ENCODE measurements at places on chromosomes 1 and 21. TPM values are rescaled to one million over a fixed set of nuclear protein-coding genes. Genes with fewer than 3 reads are reported as not detected.

Gene FUCA1
- total RNA-seq = 60.6 TPM

- no peak for DNase-seq
- H3K27me3 ChIP-seq = peaks cover 62% of the 10 kb centered on the region
- H3K4me3 ChIP-seq = no peak overlapping the region
- H3K4me1 ChIP-seq = peaks cover 7% of the 10 kb centered on the region
- H3K27ac ChIP-seq = no peak overlapping the region
Observed at GRCh38 chr1:12067900-12068821, 5.1 kb downstream of the TNFRSF8 start.

DNA sequence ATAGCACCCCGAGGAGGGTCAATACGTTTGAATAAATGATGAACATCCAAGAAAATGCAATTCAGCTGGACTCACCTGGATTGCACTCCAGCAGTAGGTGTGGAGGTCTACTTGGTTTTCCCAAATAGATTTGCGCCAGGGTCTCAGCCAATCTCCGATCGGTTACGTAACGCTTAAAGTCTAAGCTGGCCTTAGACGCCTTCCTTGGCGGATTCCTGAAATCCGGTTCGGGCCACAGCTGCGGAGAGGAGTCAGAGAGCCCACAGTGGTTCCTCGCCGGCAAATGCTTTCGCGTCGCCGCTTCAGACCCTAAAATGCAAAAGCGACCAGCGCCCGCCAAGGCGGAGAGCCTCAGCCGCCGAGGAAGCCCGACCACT is 322 bp downstream of the TFB2M start:
- no peak for DNase-seq
- peaks cover 5% of the 10 kb centered on the region for H3K36me3 ChIP-seq
- H3K27me3 ChIP-seq = no peaks in the 10 kb centered on the region
- H3K4me1 ChIP-seq = peaks cover 55% of the 10 kb centered on the region
- H3K4me3 ChIP-seq = peak overlapping the region; percentile 79

Gene KIF17
- 21.1 TPM for total RNA-seq

DNA sequence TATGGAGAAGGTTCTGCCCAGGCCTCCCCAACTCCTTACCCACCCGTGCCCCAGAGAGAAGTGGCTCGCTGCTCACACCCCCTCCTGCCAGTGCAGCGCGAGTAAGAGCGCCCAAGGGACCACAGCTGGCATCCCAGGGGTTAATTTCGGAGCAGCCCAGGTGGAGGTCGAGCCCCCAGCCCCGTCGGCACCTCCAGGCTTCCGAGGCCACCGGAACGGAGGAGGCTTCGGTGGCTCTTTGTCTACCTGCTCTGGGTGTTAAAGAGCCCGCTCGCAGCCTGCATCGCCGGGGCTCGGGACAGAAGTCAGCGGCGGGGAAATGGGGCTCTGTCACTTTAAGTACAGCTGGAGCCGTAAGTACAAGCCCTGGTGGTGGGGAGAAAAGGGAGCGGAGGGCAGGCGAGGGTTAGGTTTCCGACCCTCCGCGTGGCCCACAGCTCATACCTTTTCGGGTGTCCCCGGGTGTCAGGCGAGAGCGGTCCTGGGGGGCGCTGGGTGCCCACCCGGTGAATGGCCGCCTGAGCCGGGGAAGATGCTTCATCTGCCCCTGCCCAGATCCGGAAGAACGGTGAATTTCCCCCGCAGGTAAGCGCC is 89.4 kb upstream of the IPO9 start:
- DNase-seq = peak; percentile 83
- peak overlapping the region; percentile 70 for H3K4me3 ChIP-seq
- peak overlapping the region; percentile 79 for H3K27ac ChIP-seq

Gene EPS8L3
- total RNA-seq = 228 TPM

Gene NUF2
- total RNA-seq = 28.5 TPM

- no peaks in the 10 kb centered on the region for H3K36me3 ChIP-seq
- no peak overlapping the region for H3K27ac ChIP-seq
- no peak for DNase-seq
- H3K27me3 ChIP-seq = no peaks in the 10 kb centered on the region
Observed at GRCh38 chr1:223515926-223516325, 122.7 kb downstream of the CCDC185 start.

- no peaks in the 10 kb centered on the region for H3K4me1 ChIP-seq
- H3K36me3 ChIP-seq = peaks cover 3% of the 10 kb centered on the region
- no peaks in the 10 kb centered on the region for H3K27me3 ChIP-seq
- no peak for DNase-seq
Observed at GRCh38 chr1:167987174-167987573, 50.3 kb upstream of the MPC2 start.

DNA sequence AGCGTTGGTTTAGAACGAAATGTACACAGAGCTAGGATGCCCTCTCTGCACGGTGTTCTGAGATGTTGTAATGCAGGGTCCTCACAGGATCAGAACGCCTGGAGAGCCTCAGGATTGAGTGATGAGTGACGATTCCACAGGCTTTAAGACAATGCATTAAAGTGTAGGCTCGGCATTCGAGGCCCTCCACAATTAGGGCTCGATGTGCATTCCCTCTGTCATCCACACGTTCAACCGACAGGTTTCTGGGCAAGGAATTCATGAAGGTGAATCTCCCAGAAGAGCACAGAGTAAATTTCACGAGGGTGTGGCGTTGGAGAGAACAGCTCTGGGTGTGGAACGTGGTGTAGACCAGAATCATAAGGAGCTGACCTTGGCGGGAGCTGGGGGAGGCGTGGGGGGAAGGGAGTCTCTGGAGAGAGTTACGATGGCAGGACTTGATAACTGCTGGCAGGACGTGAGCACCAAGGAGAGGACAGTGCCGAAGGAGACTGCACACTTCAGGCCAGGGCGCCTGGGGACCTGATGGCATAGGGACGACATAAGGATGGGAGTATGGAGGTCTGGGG is 51.0 kb upstream of the EFHD2 start:
- no peak overlapping the region for H3K4me3 ChIP-seq
- no peak overlapping the region for H3K27ac ChIP-seq
- DNase-seq = peak; percentile 35
- H3K4me1 ChIP-seq = no peaks in the 10 kb centered on the region
- no peaks in the 10 kb centered on the region for H3K27me3 ChIP-seq
- no peaks in the 10 kb centered on the region for H3K36me3 ChIP-seq

GRCh38 chr1:160104486-160104885 is 6.1 kb upstream of the IGSF8 start:
- peaks cover 18% of the 10 kb centered on the region for H3K4me1 ChIP-seq
- no peaks in the 10 kb centered on the region for H3K36me3 ChIP-seq
- peak overlapping the region; percentile 97 for H3K27ac ChIP-seq

Gene TFAP2E
- not detected for total RNA-seq

DNA sequence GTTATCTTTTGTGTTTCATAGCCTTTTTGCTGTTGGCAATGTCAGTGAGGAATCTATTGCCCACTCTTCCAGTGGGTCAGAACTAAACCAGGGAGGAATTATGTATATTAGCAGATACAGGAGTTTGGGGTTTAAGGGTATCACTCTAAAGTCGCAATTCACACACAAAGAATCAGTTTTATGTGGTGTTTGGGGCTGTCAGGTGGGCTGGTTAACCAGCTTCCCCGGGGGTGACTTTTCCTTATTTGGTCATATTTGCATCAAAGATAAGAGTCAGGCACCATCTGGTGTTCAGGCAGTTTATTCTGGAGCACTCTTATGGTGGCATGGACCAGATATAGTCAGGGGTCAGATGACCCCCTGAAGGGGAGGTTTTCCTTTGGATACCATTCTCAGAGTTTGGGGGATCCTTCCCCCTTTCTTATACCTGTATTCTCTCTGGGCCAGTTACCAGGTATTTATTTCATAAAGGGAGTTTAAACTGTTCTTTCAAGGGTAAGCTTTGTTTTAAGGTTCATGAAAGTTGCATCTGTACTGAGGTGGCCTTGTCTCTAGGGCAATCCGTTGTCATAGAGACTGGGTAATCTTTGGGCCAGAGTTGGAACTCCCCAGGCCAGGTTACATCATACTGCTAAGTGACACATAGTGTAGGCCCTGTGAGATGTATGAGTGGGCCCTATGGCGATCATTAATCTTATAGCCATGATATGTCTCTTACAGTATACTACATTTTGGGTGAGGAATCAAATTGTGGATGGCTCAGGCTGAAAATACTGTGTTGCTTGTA is 148.2 kb downstream of the RWDD3 start:
- H3K4me1 ChIP-seq = no peaks in the 10 kb centered on the region
- no peaks in the 10 kb centered on the region for H3K27me3 ChIP-seq
- DNase-seq = no peak

GRCh38 chr1:25688390-25689119 is 72.0 kb downstream of the MAN1C1 start:
- H3K36me3 ChIP-seq = no peaks in the 10 kb centered on the region
- DNase-seq = peak; percentile 33
- H3K27me3 ChIP-seq = no peaks in the 10 kb centered on the region
- no peak overlapping the region for H3K4me3 ChIP-seq
- peaks cover 12% of the 10 kb centered on the region for H3K4me1 ChIP-seq

DNA sequence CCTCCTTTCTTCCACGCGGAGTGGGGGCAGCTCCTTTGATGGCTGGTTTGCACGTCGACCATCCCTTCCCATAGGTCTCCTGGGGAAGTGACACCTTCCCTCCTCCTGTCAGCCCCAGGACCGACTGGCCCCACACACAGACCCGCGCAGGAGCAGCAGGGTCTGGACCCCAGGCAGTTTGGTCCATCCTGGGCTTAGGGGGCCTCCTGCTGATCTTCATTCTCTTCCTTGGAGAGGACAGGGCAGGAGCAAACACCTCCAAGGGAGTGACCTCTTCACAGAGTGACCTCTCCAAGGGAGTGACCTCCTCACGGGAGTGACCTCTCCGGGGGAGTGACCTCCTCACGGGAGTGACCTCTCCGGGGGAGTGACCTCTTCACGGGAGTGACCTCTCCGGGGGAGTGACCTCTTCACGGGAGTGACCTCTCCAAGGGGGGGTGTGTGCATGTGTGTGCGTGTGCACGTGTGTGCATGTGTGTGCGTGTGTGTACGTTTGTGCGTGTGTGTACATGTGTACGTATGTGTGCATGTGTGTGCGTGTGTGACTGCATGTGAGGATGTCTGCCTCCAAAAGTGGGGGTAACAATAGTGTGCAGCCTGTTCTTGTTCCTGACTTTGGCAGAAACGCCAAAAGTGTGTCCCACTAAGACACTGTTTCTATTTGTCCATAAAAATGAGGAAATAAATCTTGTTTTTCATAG is 29.8 kb downstream of the COL6A1 start:
- no peaks in the 10 kb centered on the region for H3K27me3 ChIP-seq
- no peak for DNase-seq
- H3K4me1 ChIP-seq = no peaks in the 10 kb centered on the region
- no peak overlapping the region for H3K4me3 ChIP-seq
- H3K36me3 ChIP-seq = no peaks in the 10 kb centered on the region
- H3K27ac ChIP-seq = no peak overlapping the region

Gene STX12
- 65.3 TPM for total RNA-seq

DNA sequence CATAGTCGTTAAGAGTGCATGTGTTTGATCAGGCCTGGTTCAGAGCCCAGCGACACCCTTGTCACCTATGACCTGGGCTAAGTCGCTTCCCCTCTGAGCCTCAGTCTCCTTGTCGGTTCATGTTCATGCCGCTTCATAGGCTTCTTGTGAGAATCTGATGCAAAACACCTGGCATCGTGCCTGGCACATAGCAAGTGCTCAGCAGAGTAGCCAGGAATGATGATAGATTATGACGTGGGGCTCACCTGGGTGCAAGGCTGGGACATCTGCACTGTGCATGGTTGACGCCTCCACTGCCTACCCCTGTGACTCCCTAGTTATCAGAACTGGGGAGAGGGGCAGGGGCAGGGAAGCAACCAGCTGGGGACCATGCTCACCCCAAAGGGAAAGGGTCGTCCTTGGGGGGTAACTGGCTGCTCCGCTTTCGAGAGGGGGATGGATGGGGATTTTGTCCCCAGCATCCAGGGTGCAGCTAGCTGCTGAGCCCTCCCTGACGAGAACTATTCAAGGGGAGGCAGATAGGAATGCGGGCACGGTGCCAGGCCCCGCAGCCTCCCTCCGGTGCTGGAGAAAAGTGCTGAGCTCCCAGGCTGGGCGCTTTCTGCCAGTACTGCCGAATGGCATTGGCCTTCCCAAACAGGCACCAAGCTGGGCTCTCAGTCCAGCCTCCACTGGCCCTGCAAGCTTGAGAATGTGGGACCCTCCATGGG is 9.3 kb downstream of the EFHD2 start:
- peak overlapping the region; percentile 90 for H3K27ac ChIP-seq
- H3K4me1 ChIP-seq = peaks cover 55% of the 10 kb centered on the region
- no peak for DNase-seq

GRCh38 chr1:204448344-204448964 is 36.8 kb upstream of the PPP1R15B start:
- peak overlapping the region; percentile 90 for H3K27ac ChIP-seq
- no peaks in the 10 kb centered on the region for H3K36me3 ChIP-seq
- peaks cover 43% of the 10 kb centered on the region for H3K4me1 ChIP-seq
- DNase-seq = peak; percentile 85

DNA sequence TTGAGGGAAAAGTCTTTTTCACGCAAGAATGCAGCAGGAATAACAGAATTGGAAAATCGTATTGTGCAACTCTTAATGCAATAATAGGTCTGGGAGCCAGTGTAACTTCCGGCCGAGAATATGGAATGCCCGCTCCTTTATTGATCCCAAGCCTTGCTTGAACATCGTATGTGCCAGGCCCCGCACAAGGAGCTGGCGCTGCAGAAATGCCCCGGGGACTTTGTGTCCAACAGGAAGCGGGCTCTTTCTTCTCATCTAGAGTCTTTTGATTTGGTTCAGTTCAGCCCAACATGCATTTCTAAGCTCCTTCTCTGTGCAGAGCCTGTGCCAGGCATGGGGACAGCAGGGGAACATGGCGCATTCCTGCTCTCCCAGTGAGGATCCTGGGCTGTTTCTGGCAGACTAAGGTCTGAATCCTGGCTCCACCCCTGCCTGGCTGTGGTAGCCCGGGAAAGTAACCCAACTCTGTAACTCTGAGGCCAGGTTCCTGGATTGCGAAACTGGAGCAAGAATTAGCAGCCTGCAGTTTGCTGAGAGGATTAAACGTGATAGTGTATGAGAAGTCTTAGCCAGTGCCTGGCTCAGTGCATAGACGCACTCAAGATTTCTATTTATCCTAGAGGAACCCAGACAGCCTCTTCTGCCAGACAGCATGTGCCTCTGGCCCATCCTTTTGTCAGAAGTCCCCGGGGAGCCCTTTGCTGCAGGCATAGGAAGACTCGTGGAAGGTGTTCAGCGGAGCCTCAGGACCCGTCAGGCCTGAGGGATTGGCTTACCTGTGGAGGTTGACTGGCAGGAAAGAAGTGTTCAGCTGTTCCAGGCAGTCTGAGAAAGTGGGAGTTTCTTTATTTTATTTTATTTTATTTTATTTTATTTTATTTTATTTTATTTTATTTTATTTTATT is 987 bp upstream of the CDCP2 start:
- DNase-seq = peak; percentile 55
- H3K36me3 ChIP-seq = no peaks in the 10 kb centered on the region
- no peak overlapping the region for H3K4me3 ChIP-seq
- no peaks in the 10 kb centered on the region for H3K4me1 ChIP-seq
- H3K27me3 ChIP-seq = no peaks in the 10 kb centered on the region

Gene GNAT2
- total RNA-seq = not detected

Gene YRDC
- 3.4 TPM for total RNA-seq

DNA sequence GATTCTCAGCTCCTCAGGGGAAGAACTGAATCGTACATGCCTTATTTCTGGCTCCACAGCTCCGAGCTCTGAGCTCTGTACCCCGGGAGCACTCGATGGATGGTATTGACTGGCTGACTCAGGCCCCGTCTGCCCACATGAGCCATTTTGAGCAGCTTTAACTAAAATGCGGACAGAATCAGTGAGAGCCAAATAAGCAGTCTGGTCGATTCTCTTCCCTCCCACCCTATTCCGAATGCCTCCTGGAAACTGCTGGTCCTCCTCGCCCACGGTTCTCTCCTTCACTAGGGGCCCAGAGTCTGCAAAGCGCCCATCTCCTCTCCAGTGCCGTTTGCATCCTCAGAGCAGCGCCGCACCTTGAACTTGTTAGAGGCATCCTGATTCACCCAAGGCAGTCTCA is 125.9 kb upstream of the IRF2BP2 start:
- no peak for DNase-seq
- no peaks in the 10 kb centered on the region for H3K4me1 ChIP-seq
- H3K27ac ChIP-seq = no peak overlapping the region

Measured in transverse colon (tissue), 4 donors.